ENCODE measurements at places on chromosomes 3 and 15.

DNA sequence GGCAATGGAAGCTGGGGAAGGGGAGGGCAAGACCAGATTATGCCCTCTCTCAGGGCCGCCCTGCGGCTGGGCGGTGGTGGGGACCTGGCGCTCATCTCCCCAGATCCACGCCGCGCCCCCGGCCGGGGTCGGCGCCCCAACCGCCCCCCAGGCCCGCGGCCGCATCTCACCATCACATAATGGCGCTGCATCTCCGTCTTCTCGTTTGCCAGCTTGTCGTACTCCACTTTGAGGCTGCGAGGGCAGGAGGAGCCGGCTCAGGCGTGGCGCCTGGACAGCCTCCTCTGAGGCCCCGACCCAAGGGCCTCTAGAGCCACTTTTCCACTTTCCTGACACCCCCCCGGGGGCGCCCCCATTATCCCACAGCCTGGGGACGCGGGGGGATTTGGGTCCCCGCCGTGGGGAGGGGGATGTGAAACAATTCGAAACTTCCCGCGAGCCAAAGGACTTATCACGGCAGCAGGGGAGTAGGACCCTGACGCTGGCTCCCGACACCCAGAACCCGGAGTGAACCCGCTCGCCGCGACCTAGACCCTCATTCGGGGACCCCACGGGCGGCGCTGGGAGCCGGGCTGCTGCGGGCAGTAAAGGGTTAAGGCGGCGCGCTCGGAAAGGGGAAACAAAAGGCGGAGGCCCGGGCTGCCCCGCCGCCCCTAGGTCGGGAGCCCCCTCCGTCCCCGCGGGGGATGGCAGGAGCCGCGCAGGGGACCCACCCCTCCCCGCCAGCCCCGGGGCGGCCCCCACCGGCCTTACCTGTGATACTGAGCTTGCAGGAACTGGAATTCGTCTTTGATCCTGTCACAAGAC, 2.1 kb downstream of the TLE3 start:
- DNase-seq: no peak

GRCh38 chr3:134388788-134389485, 14.7 kb upstream of the AMOTL2 start:
- no peak for DNase-seq

DNA sequence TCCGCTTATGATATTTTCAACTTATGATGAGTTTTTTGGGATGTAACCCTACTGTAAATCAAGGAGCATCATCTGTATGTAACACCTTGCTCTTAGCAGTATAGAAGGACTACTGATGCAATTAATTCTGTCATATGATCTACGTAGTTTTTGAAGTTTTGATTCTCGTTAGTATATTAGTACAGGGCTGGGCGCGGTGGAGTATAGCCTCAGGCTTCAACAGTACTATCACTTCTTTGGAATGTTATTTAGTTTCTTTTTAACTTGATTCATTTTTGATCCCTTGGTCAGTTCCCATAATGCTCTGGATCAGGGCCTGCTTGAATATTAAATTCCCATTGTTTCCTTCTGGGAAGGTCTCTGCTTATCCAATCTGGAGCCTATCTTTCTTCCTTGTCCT, 23.9 kb upstream of the AP4E1 start:
- DNase-seq: no peak

GRCh38 chr15:48463366-48463880, 132.2 kb downstream of the DUT start:
- DNase-seq: no peak

GRCh38 chr3:193708270-193708669, 115.3 kb downstream of the OPA1 start:
- DNase-seq: no peak

DNA sequence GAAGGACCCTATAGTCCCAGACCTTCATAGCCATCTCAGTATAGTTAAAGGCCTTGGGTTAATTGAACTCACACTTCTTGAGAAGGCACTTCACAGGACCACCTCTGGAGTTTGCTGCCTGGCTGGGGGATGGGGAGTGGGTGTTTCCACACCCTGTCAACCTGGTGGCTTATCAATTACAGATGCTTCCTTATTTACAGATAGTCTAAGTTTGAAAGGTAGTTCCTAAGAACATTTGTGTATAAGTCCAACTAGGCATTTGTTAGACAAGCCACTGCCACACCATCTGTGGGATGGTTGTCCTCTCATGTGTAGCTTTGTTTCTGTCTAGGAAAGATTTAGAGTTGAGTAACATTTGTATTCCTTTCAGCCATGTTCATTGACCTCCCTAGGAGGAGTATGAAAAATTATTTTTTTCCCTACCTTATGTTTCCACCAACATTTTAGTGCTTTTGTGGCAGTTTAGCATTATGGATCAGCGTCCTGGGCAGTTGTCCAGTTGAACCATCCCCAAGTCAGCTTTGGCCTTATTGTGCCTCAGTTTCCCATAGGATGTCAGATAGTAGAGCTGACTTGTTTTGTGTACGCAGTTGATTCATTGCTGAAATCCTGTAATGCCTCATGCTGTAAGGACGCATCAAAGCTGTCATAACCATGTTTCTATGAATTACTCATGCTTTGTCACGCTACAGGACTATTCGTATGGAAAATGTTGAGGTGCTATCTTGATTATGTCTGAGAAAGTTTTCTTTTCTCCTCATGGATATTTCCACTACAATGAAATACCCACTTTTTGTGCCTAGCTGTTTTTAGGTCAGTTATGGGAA, 21.2 kb upstream of the SIAH2 start:
- DNase-seq: no peak

GRCh38 chr3:10994306-10994705, 1.8 kb downstream of the SLC6A1 start:
- no peak for DNase-seq

- DNase-seq: no peak
Measured at GRCh38 chr3:158102242-158103080, 3.8 kb downstream of the SHOX2 start.

DNA sequence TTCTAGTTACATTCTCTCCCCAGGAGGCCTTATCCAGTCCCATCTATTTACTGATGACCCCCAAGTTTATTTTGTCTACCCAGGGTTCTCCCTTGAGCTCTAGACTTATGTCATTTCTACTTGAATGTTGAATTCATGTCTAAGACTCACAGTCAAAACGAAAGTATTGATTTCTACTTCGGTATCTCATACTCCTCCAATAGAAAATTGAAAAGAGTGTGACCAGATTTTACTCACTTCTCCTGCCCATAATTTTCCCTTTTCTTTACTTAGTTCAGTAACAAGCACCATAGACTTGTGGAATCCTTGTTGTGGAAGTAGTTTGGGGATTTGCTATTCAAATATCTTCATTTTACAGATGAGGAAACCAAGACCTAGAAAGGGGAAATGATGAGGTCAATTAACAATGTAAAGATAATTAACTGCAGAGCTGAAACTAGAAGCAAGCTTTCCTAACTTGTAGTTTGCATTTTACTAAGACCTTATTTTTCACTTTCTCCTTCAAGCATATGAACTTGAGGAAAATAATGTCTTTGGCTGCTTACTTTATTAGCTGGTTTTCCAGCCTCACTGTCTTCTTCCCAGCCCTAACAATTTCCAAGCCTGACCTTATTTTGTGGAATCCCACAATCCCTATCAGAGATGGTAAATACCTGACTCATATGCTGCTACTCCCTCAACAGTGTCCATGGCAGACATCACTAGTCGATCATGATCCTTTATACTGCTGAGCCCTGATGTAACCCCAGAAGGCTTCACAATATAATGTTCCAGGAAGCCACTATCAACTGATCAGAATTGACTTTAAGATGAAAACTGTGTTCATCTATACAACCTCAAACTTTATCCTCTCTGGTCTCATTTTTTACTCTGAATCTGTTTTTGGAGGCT, 123.9 kb upstream of the AGBL1 start:
- no peak for DNase-seq

GRCh38 chr3:148021381-148021780, 612.2 kb downstream of the ZIC1 start:
- DNase-seq: no peak

DNA sequence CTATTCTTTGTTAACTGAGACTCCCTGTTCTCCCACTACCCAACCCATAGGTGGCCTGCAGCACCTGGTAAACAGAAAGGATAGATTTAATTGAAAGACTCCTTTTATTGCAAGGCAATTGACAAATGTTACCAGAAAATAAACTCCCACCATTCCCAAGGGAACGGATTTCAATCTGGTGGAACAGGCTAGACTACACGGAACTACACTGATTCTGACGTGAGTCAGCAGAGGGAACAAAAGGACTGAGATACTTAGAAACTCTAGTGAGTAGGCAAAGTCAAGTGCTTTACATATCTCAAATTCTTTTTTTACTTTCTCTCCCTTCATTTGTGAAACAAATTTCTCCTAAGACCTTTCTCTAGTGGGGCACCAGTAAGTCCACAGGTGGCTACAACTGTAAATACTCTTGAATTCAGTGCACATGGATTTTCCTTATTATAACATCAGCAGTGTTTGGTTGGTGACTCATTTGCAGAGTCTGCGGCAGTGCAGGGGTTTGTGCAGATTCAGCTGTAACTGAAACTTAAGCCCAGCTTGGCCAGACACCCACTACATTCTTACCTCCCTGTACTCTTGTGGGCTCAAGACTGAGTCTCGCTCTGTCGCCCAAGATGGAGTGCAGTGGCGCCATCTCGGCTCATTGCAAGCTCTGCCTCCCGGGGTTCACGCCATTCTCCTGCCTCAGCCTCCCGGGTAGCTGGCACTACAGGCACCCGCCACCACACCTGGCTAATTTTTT, 34.3 kb upstream of the PLSCR2 start:
- peak; percentile 68 for DNase-seq

DNA sequence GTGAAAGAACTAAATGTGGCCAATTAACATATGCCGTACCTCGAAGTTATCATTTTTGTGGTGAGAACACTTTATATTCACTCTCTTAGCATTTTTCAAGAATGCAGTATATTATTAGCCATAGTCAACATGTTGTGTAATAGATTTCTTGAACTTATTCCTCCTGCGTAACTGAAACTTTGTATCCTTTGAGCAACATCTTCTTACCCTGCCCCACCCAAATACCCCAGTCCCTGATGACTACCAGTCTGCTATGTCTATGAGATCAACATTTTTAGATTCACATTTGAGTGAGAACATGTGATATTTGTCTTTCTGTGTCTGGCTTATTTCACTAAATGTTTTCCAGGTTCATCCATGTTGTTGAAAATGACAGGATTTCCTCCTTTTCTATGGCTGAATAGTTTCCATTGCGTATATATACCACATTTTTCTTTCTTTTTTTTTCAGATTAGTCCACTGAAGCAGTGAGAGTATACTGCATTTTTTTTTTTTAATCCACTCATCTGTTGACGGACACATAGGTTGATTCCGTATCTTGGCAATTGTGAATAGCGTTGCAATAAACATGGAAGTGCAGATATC, 12.7 kb upstream of the KBTBD8 start:
- no peak for DNase-seq

DNA sequence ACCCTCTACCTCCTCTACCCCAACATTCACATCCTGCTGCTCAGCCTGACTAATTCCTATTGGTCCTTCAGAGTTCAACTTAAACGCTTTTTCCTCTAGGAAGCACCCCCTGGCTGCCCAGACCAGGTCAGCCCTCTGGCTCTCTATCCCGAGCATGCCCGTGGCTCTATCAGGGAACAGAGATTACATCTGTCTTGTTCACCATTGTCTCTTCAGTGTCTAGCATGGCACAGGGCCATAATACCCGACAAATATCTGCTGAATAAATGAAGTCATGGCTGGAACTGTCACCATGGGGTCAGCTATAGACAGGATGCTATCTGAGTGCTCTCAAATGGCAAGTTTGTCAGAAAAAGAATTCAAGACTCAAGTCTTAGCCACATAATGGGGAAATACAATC, 296.9 kb upstream of the CHRNA7 start:
- no peak for DNase-seq

DNA sequence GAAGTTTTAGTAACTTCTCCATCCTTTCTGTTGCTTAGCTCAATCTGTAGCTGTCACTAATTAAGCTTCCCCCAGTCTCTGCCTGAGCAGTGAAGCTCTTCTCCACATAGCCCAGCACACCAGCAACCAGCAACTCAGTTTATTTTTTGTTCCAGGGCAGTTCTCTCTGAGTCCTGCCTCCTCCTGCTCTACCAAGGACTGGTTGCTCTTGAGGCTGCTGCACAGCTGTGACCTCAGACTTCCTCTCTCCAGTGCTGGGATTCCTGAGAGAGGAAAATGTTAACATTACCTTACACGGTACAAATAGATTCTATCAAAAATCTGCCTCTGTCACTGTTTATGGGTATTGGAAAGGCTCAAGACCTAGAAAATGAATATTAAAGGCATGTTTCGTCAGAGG, 294.7 kb downstream of the OXSM start:
- no peak for DNase-seq

GRCh38 chr3:54733106-54734006, 194.5 kb downstream of the LRTM1 start:
- DNase-seq: no peak

GRCh38 chr3:74273555-74274402, 340.7 kb downstream of the CNTN3 start:
- no peak for DNase-seq

DNA sequence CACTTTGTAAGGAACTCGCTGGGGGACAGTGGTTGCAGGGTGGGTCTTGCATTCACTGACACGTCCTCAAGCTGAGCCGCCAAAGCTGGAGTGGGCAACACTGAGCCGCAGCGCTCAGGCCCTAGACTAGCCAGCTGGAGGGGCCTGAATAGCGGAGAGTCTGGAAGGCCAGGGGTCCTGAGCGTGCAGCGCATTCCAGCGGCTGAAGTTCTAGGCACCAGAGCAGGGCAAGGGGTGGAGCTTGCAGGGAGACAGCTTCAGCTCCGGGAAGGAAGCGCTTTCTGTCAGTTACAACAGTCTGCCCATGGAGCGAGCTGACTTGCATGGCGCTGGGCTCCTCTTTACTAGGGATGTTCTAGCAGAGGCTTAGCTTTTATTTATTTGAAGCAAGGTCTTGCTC, 2.7 kb downstream of the MAP6D1 start:
- no peak for DNase-seq

GRCh38 chr15:98163319-98164045, 203.0 kb downstream of the ARRDC4 start:
- no peak for DNase-seq

- DNase-seq: peak; percentile 52
Measured at GRCh38 chr3:124248471-124249028, 256.6 kb upstream of the ROPN1 start.

DNA sequence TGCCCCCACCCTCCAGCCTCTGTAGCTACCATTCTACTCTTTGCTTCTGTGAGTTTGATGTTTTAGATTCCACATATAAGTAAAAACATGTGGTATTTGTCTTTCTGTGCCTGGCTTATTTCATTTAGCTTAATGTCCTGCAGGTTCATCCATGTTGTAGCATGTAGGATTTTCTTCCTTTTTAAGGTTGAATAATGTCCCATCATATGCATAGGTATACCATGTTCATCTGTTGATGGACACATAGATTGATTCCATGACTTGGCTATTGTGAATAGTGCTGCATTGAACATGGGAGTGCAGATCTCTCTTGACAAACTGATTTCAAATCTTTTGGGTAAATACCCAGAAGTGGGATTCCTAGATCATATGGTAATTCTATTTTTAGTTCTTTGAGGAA, 11.8 kb downstream of the THSD4 start:
- no peak for DNase-seq

DNA sequence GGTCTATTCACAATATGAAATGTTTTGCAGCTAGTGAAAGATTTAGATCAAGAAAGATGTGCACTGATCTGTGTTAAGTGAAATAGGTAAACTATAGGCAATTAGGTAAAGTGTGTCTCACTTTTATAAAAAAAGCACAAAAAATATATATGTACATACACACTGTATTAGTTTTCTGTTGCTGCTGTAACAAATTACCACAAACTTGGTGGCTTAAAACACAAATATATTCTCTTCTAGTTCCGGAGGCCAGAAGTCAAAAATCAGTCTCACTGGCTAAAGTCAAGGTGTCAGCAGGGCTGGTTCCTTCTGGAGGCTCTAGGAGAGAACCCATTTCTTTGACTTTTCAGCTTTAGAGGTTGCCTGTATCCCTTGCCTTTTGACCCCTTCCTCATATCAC, 11.1 kb downstream of the FAH start:
- no peak for DNase-seq
